Stimulated activated CD4-positive, alpha-beta T cell treated with anti-CD3 and anti-CD28 coated beads, Interleukin-1b, Interleukin-23, amount 100 ng/mL, for 4 hours (primary cell): ENCODE measurements at places on chromosomes 4 and X.

DNA sequence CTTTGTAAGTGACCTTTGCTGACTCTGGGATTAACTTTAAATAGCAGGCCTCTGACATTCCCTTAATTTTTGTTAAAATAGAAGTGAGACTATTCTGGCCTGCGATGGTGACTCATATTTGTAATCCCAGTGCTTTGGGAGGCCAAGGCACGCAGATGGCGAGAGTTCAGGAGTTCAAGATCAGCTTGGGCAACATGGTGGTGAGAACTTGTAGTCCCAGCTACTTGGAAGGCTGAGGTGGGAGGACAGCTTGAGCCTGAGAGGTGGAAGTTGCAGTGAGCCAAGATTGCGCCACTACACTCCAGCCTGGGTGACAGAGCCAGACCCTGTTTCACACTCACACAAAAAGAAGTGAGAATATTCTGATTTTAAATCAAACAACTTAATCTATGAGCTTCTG is 27.3 kb downstream of the ZNF330 start:
- no peak for DNase-seq

DNA sequence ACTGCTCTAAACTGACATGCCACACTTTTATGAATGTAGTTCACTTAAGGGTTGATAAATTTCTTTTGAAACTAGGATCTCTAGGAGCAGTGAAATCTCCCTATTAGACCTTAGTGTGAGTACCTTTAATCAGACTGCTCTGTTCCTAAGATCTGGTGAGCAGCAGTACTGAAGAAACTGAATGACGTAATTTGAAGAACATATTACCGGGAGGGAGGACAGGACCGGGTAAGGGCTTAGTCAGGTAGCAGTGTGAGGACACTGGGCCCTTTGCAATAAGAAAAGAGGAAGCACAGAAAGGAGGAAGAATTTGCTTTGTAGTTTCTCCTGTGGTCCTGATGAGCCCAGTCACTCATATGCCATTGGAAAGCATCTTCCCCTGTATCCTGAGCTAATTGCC is 255.2 kb downstream of the THOC2 start:
- DNase-seq = no peak

DNA sequence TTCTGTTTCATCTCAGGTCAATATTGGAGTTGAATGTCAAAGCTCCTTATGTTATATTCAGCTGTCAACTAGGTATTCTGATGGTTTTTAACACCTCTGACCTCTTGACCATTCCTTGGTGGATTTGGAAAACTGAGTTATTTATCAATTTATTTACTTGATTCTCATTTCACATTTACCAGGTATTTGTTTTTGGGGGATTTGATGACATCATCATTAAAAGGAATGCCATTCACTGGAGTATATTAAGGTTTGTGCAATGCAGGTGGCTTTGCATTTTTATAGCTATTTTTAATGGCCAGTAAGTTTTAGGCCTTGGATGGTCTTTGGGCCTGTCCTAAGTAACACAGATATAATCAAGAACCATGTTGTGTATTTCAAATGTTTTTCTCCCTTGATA is 67.2 kb downstream of the TSPAN7 start:
- DNase-seq = no peak

- DNase-seq = no peak
These were observed 48.1 kb upstream of the RASGEF1B start for GRCh38 chr4:81519856-81520255.

GRCh38 chr4:2218436-2218835 is 23.5 kb downstream of the HAUS3 start:
- no peak for DNase-seq

DNA sequence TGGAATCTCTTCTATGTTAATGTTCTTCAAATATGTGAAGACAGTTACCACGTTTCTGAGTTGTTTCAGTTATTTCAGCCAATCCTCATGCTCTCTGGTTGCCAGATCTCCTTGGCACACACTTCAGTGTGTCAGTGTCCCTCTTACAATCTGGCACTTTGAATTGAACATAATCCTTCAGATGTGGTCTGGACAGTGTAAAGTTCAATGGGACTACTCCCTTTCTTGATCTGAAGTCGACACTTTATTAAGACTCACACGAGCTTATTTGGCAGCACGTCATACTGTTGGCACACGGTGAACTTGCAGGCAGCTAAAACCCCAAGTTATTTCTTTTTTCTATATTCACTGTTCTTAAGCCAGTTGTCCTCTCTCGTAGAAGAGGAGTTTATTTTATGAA is 28.2 kb downstream of the ARSJ start:
- DNase-seq = no peak

DNA sequence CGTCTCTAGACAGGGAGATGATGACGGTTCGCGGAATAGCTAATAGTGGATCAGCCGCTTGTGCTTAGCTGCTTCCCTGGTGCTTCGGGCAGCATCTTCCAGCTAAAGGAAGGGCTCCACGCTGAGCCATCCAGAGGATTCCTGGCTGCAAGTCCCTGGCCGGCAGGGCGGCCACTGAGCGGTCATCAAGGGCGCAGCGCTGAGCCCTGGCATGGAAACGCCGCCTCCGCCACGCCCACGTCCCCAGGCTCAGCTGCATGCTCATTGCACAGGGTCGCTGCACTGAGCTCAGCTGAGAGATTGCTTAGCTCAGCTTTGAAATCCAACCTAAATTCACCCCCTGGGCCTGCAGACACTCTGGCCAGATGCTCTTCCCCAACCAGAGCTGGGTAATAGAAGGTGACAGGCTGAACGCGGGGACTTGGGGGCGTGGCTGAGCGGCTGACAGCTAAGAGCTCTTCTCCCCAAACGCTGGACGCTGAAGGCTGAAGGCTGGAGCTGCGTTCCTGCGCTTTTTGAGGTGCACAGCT is 118.2 kb upstream of the KIT start:
- no peak for DNase-seq

DNA sequence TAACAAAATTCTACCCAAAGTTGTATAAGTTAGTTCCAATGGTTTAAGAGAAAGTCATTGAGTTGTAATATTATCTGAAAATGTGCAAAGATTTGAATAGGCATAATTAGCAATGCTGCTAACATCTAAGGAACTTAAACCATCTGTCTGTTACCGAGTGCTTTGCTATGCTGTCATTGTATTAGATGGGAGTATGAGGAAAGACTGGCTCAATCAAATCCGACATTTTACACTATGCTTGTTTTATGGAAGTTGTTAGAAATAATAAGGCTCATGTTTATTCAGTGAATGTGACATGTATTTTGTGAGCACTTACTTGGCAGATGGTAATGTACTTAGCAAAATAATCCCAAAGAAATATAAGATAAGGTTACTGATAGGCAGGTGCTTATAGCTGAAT is 1715.1 kb downstream of the PCDH7 start:
- DNase-seq = no peak
